ENCODE measurements at places on chromosomes 11 and 22.

DNA sequence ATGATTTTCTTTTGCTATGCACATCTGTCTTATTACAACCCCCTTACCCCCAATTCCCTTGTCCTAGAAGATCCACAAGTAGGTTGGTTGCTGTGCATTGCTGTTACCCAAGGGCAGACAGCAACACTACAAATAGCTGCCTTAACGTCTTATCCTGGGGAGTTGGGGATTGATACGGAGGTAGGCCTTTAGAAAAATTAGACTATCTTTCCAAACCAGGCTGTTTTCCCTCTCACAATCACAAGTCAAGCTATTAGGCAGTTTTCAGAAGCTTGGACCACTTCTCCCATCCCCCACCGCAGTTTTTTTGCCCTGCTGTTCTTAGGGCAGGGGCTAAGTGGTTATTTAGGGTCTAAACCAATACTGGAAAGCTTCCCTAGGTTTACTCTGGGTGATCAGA, 2.8 kb upstream of the PHLDB1 start:
- DNase-seq, result no peak

DNA sequence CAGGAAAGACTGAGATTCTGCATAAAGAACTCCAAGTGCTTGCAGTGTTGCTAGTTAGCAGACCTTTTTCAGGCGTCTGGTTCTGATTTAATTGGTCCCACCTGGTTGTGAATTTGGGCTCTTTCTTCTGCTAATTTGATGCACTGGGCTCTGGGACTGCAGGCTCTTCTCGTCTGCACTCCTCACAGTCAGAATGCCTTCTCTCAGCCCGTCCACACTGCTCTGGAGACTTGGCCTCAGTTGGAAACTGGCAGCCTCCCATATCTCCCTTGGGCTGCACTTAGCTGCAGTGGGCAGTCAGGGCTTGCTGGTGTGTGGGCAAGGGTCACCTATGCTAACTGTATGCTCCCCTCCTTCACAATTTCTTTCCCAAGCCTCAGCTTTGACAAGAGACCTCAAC, 1.5 kb downstream of the TRIM6 start:
- DNase-seq, result no peak

DNA sequence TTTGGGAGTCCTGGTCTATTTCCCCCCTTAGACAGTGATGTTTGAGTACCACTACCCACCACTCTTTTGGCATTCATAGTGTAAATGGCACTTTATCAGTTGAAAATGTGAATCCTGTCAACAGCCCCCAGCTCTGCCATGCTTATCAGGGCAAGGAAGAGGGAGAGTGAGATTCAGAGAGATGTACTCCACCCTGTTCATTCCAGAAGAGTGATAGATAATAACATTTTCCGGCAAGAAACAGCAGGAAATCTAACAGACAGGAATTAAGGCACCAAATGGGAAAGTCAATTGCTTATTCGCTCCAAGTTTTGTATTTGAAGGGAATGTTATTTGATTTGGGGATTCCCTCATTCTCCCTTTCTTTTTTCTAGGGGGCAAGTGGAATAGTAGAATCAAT, 681.9 kb downstream of the NTM start:
- DNase-seq, result no peak

- no peak for DNase-seq
Measured at GRCh38 chr11:63505857-63506528, at the start of gene LGALS12. TSS of gene LGALS12 (plus strand) at chr11:63506084. CDS start at chr11:63506459, 375 bp downstream.

DNA sequence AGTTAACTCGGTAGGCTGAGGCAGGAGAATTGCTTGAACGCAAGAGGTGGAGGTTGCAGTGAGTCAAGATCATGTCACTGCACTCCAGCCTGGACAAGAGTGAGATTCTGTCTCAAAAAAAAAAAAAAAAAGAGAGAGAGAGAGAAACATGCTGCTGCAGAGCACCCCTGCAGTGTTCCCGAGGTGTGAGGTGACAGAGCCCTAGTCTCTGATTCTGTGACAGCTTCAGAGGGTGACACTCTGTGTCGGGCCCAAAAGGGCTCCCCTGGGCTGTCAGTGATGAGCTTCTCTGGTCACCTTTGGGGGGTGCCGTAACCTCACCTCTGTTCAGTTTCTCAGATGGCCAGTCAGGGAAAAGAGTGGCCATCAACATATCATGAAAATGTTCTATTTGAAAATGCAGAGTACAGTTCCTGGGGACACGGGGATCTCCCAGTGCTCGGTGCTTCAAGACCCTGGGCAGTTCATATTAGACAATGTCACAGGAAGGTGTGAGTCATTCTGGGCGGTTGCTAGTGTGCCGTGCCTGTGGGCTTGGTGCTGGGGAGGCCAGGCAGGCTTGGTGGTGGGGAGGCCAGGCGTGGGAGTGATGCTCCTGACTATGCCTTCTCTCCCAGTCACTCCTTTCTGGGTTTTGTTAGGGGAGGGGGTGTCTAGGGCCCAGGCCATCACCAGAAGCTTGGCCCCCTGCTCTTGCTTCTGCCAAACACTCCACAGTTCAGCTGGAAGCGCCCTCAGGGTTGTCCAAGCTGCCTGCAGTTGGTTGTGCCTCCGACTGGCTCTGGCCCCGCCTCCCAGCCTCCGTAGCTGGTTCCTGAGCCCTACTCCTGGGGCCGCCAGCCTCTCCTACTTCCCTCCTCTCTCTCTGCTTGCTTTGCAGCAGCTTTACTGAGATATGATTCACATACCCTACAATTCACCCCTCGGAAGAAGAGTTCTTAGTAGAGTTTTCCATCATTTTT, 52.5 kb upstream of the CLDN5 start:
- peak; percentile 65 for DNase-seq

- no peak for DNase-seq
Measured at GRCh38 chr11:31651208-31651607, 141.6 kb downstream of the ELP4 start.

DNA sequence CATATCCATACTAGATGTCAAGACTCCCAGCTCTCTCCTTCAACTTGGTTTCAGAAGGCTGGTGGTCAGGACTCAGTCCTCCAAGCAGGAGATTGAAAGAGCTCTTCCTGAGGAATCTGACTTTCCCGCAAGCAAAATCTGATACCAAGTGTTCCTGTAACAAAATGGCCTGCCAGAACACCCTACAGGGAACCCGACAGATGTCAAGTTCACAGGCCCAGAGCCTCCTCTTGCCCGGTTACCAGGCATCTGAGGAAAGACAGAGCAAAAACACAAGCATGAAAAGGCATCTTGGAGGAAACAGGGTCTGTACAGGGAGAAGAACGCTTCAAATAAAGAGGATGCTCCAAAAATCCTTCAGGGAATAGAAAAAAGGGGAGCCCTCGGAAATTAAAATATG, 8.7 kb upstream of the KCNJ5 start:
- no peak for DNase-seq

DNA sequence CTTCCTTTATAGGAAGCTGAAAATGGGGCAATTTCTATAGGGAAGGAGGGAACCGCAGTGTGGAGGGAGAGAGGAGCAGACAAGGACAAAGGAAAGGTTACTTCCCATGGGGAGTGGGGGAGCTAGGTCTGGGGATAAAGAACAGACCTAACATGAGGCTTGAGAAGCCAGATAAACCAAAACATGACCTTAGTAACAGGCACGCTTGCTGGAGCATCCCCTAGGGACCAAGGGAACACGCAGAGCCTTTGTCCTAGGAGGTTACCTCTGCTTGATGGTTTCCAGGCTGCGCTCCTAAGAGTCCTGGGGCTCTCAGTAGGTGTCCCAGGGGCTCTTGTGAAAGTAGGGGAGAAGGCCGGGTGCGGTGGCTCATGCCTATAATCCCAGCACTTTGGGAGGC, 271.4 kb upstream of the NCAM1 start:
- no peak for DNase-seq

GRCh38 chr11:70625582-70626518, 227.5 kb downstream of the CTTN start:
- no peak for DNase-seq

GRCh38 chr22:39317084-39317774, 2.2 kb downstream of the RPL3 start:
- peak; percentile 46 for DNase-seq

DNA sequence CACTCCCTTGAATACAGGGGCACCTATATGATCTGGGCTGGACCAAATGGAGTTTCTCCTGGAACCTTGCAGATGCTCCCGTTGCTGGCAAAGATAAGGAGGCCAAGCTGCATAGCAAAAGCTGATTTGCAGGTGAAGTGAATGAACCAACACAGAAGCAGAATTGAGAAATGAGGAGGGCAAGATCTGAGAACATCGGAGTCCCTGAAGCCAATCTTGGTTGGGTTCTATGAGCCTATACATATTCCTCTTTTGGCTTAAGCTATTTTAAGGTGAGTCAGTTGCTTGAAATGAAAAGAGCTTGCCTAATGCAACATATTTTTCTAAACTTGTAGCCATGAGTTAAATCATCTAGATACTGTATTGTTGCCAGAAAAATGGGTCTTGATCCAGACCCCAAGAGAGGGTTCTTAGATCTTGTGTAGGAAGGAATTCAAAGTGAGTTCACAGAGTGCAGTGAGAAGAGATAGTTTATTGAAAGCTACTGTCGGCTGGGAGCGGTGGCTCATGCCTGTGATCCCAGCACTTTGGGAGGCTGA, 23.5 kb downstream of the WEE1 start:
- no peak for DNase-seq

DNA sequence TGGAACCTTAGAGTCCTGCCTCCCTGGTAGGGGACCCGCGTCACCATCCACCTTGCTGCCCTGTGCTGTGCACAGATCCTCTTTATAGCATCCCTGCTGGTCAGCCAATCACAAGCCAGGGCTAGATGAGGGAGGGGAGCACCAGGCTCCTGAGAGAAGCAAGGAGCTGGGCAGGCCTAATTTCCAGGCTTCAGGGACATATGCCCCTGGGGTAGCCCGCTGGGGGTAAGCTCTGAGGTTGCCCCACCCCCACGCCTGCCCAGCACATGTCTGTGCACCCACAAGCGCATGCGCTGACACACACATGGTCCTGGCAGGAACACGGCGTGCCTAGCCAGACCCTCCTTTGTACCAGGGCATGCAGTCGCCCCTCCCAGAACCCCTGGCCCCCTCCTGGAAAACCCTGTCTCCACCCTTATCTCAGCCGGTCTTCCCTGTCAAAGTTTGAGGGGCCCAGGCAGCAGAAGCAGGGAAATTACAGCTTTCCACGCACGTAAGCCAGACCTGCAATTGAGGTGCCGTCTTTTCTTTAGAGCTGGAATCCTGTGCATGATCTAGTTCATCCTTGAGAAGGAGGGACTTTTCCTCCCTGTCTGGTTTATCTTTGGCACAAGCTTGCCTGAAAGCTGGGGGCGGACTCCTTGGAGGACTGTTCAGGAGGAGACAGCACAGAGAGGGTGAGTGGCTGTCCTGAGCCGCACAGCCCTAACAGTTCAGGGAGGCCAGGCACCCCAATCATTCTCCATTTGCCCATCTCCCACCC, 2.1 kb downstream of the SSTR3 start:
- no peak for DNase-seq

GRCh38 chr11:95925011-95925410, 1.1 kb upstream of the MTMR2 start:
- DNase-seq, result no peak

DNA sequence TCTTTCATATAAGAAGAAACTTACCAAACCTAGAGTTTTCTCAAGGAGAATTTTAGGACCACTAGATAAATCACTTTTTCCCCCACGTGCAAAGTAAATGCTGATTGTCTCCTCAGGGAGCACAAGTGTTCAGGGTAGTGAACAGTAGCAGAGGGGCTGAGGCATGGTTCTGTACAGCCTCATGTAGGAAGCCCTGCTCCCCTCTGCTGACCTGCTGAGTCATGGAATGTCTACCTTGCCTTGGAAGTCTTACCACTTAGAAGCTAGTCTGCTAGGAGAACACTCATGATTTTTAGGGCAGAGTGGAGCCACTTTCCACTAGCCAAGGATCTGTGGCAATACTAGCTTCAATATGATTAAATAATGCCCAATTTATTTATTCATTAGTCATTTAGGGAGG, 2120.6 kb upstream of the RAG2 start:
- no peak for DNase-seq

GRCh38 chr11:405323-405953, 9.4 kb downstream of the SIGIRR start:
- no peak for DNase-seq

DNA sequence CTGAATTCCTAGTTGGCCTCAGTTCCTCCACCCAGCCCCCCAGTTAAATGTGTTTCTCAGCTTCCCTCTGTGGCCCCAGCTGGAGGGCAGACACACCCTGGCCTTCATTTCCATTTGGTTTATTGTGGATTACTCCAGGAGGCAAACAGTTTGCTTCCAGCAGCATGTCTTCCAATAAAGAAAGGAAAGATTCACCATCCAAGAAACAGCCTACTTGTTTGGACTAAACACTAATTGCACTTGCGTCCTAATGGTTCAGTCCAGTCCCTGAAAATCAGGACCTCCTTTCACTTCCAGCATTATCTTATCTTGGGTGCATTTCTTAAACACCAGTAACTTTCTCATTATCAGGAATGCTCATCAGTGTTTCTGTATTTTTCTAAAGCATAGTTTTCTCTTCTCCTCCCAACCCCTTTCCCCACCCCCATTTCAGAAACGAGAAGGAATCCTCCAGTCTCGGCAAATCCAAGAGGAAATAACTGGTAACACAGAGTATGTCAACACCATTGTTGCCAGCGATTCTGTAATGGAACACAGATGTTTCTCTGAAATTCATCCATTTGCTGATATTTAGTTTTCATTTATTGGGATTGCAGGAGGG, 130.9 kb downstream of the PARVA start:
- DNase-seq, result no peak

- no peak for DNase-seq
Measured at GRCh38 chr22:28981818-28982499, 79.7 kb downstream of the C22orf31 start.

DNA sequence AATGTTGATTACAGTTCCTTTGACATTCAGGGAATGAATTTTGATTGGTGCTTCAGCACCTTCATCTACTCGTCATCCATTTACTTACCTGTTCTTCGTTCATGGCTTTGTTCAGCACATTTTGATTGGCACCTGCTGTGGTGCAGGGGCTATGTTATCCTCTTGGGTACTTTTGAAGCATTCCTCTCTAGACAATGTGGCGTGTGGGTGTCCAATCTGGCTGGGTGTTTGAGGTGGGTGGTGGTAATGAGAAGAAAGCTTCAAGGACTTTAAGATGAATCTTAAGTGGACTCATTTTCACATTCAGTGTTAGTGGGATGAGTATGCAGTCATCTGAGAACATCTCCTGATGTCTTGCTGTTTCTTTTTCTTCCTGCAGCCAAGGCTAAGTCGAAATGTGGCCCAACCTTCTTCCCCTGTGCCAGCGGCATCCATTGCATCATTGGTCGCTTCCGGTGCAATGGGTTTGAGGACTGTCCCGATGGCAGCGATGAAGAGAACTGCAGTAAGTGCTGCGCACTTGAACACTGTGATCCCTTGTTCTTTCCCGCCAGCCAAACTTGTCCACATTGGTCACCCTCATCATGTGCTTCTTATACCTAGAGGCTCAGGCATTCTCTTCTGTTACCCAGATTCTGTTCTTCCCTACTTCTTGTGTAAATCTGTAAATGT, 137.5 kb downstream of the LDLRAD3 start:
- no peak for DNase-seq

GRCh38 chr22:31269892-31270579, 22.3 kb downstream of the PIK3IP1 start:
- no peak for DNase-seq

DNA sequence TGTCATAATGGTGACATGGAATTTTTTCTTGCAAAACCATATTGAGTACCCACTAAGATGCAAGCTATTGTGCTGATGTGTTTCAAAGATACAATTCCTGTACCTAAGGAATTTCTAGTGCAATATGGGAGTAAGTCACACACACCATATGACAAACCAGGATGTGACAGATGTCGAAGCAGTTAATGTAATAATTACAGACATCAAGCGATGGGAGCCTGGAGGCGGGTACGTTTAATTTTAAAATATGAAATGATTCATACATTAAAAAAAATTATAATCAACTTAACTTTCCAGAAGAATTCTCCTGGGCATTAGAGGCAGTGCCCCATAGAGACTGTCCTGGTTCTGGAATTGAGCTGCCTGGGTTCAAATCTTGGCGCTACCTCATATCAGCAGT, 6.0 kb downstream of the SYCE3 start:
- DNase-seq, result no peak

Data from activated CD8-positive, alpha-beta T cell treated with anti-CD3 and anti-CD28 coated beads, Interleukin-2, amount 10 ng/mL, durations not matched to agents 7 days and 5 days (primary cell).